ENCODE measurements at places on chromosomes 5 and 9. TPM values are rescaled to one million over a fixed set of nuclear protein-coding genes. Genes with fewer than 3 reads are reported as not detected.

The IL3 gene
- total RNA-seq = not detected

DNA sequence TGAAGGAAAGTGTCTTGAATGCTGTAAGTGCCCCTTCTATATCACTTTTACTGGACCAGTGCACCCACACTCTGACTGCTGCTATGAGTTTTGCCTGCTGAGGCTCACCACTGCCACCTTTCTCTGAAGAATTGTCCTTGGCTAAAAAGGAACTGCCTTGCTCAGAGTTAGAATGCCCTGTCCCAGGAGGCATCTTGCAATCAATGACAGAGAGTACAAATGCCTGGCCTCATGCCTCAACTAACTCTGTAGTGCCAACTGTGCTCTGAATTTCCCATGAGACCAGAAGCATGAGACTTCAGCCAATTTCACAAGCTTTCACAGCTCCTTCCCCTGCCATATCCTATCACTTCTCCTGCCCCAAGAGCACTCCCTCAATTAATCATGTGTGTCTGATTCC, 569.7 kb downstream of the ZNF608 start:
- no peaks in the 10 kb centered on the region for H3K27me3 ChIP-seq
- no peaks in the 10 kb centered on the region for H3K4me1 ChIP-seq
- no peak overlapping the region for H3K27ac ChIP-seq
- no peak for DNase-seq

The OR1L4 gene
- not detected for total RNA-seq

GRCh38 chr5:149283626-149284480, 12.2 kb downstream of the AFAP1L1 start:
- H3K4me3 ChIP-seq = no peak overlapping the region
- no peak overlapping the region for H3K27ac ChIP-seq
- no peak for DNase-seq
- H3K4me1 ChIP-seq = peaks cover 15% of the 10 kb centered on the region
- H3K36me3 ChIP-seq = no peaks in the 10 kb centered on the region

GRCh38 chr9:99735041-99735440, 86.6 kb upstream of the NR4A3 start:
- H3K4me3 ChIP-seq = no peak overlapping the region
- no peak for DNase-seq
- no peak overlapping the region for H3K27ac ChIP-seq
- H3K4me1 ChIP-seq = no peaks in the 10 kb centered on the region

The SMIM3 gene
- total RNA-seq = 0.97 TPM

- H3K4me1 ChIP-seq = peaks cover 3% of the 10 kb centered on the region
- H3K36me3 ChIP-seq = no peaks in the 10 kb centered on the region
- H3K27ac ChIP-seq = no peak overlapping the region
- H3K27me3 ChIP-seq = no peaks in the 10 kb centered on the region
Observed at GRCh38 chr5:106380736-106381135, 1290.0 kb downstream of the EFNA5 start.

DNA sequence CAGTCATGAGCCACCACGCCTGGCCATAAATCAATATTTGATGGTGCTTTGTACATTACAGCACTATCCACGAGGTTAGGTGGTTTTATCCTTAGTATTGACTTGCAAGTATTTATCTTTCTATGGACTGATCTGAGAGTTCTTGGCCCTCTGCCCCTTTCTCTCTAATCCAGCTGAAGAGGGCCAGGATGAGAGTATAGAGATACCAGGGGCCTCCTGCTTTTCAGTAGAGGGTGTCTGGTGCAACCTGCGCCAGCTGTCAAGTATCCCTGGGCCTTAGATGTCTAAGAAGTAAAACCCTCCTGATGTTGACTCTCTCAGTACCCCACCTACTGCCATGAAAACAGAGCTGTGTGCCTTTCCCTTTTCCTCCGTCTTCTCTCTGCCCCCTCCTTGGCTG, 153.4 kb downstream of the SLIT3 start:
- H3K27ac ChIP-seq = no peak overlapping the region
- H3K27me3 ChIP-seq = no peaks in the 10 kb centered on the region
- H3K4me1 ChIP-seq = no peaks in the 10 kb centered on the region
- DNase-seq = no peak
- no peaks in the 10 kb centered on the region for H3K36me3 ChIP-seq

The GGTA1 gene
- total RNA-seq = not detected

GRCh38 chr9:124293718-124294506, 36.2 kb downstream of the NEK6 start:
- H3K4me1 ChIP-seq = peaks cover 58% of the 10 kb centered on the region
- DNase-seq = no peak
- peaks cover 4% of the 10 kb centered on the region for H3K36me3 ChIP-seq
- no peaks in the 10 kb centered on the region for H3K27me3 ChIP-seq
- H3K27ac ChIP-seq = peak overlapping the region; percentile 60

The MCIDAS gene
- total RNA-seq = not detected

GRCh38 chr5:160452795-160453194, 31.1 kb downstream of the PTTG1 start:
- no peak for DNase-seq
- H3K27ac ChIP-seq = no peak overlapping the region
- H3K4me3 ChIP-seq = no peak overlapping the region
- no peaks in the 10 kb centered on the region for H3K36me3 ChIP-seq
- H3K27me3 ChIP-seq = no peaks in the 10 kb centered on the region

GRCh38 chr5:139392324-139392677, 2.6 kb upstream of the MZB1 start:
- peaks cover 7% of the 10 kb centered on the region for H3K27me3 ChIP-seq
- no peak overlapping the region for H3K4me3 ChIP-seq

The KIAA0825 gene
- total RNA-seq = 1.3 TPM

The RMI1 gene
- total RNA-seq = 11.4 TPM

GRCh38 chr5:33939556-33940262, 3.5 kb downstream of the RXFP3 start:
- no peak overlapping the region for H3K4me3 ChIP-seq
- DNase-seq = no peak
- H3K27me3 ChIP-seq = peaks cover 42% of the 10 kb centered on the region
- peaks cover 5% of the 10 kb centered on the region for H3K4me1 ChIP-seq

- peaks cover 5% of the 10 kb centered on the region for H3K4me1 ChIP-seq
- H3K4me3 ChIP-seq = no peak overlapping the region
Observed at GRCh38 chr9:128392302-128393144, 21.3 kb downstream of the URM1 start.

The ZNF454 gene
- 0.55 TPM for total RNA-seq

DNA sequence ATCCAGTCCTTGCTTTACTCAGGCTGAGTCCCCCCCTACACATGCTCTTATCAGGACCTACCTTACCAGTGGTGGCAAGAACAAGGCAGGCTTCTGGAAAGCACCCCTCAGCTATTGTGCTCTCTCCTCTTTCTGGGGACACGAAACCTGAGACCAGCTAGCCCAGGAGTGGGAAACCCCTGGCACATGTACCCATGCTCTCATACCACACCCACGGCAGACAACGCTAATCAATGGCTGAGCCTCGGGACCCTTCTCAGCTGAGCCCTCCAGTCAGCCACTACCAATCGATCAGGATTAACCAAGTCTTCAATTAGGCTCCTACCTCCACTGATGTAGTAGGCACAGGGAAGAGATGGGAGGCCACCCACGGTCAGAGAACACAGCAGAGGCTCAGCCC, 65.1 kb downstream of the VAV2 start:
- no peak overlapping the region for H3K4me3 ChIP-seq
- H3K27ac ChIP-seq = no peak overlapping the region
- no peaks in the 10 kb centered on the region for H3K27me3 ChIP-seq
- H3K4me1 ChIP-seq = peaks cover 7% of the 10 kb centered on the region

The ALDH1A1 gene
- total RNA-seq = 287 TPM

The ST6GALNAC6 gene
- 43.0 TPM for total RNA-seq

GRCh38 chr9:97382099-97382718, 29.7 kb upstream of the TDRD7 start:
- H3K4me3 ChIP-seq = no peak overlapping the region
- H3K27ac ChIP-seq = no peak overlapping the region
- H3K27me3 ChIP-seq = no peaks in the 10 kb centered on the region
- DNase-seq = no peak
- no peaks in the 10 kb centered on the region for H3K36me3 ChIP-seq

GRCh38 chr5:102561894-102562760, 63.3 kb upstream of the SLCO6A1 start:
- no peak for DNase-seq
- no peaks in the 10 kb centered on the region for H3K4me1 ChIP-seq
- H3K27me3 ChIP-seq = peaks cover 1% of the 10 kb centered on the region

The ABO gene
- total RNA-seq = not detected

The CDH12 gene
- not detected for total RNA-seq

GRCh38 chr5:78490709-78491485, 130.5 kb downstream of the SCAMP1 start:
- H3K36me3 ChIP-seq = peaks cover 11% of the 10 kb centered on the region
- H3K4me3 ChIP-seq = no peak overlapping the region
- H3K4me1 ChIP-seq = peaks cover 5% of the 10 kb centered on the region
- DNase-seq = peak; percentile 49
- no peak overlapping the region for H3K27ac ChIP-seq
- H3K27me3 ChIP-seq = no peaks in the 10 kb centered on the region

DNA sequence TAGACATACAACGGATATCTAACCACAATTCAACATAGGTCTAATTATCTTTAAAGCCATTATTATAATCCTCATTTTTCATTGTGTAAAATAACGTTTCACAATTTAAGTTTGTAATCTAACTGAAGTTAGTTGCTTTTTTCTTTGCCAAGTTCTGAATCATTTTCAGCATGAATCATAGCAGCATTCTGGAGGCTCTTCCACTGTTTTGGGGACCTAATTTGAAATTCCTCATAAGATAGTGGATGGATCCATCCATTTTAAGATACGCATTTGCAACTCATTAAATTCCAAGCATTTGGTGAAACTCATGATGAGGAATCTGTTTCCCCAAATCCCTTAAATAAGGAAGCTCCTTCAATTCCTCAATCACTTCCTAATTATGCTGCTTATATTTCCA, 447.1 kb upstream of the CDH10 start:
- H3K36me3 ChIP-seq = no peaks in the 10 kb centered on the region
- DNase-seq = no peak
- H3K4me1 ChIP-seq = no peaks in the 10 kb centered on the region
- H3K27me3 ChIP-seq = no peaks in the 10 kb centered on the region
- no peak overlapping the region for H3K4me3 ChIP-seq

DNA sequence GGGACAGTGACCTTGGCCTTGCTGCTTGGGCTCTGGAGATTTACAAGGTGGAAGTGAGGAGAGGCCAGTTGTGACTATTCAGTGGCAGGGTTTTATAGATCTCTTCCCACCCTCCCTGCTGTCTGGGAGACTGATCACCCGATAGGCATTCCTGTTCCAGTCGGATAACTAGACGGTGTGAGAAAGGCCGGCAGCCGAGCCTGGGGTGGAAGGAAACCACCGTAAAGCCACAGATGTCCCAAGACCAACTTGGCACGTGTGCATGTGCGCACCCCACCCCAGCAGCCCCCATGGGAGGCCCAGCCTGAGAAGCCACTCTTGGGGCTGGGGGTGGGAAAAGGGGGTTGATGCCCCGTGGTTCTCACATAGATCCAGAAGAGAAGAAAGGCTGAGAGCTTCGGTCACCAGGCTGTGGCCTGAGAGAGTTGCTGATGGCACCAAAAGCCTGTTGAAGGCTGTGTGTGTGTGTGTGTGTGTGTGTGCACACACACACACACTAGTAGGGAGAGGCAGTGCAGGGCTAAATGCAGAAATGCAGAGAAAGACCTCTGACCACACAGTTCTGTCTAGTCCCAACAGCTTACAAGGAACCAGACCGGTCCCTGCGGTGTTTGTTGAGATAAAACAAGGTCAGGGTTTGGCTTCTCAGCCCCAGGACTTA, 225.8 kb downstream of the FANCC start:
- H3K4me3 ChIP-seq = no peak overlapping the region
- H3K36me3 ChIP-seq = peaks cover 2% of the 10 kb centered on the region
- no peaks in the 10 kb centered on the region for H3K27me3 ChIP-seq
- H3K27ac ChIP-seq = no peak overlapping the region
- no peak for DNase-seq
- peaks cover 6% of the 10 kb centered on the region for H3K4me1 ChIP-seq

The DNAH5 gene
- total RNA-seq = 1.7 TPM

The SLC28A3 gene
- total RNA-seq = not detected

The IRGM gene
- not detected for total RNA-seq

GRCh38 chr9:134066913-134067851, 644 bp downstream of the BRD3 start:
- H3K4me3 ChIP-seq = peak overlapping the region; percentile 73
- H3K27ac ChIP-seq = peak overlapping the region; percentile 55
- H3K36me3 ChIP-seq = no peaks in the 10 kb centered on the region
- peaks cover 14% of the 10 kb centered on the region for H3K27me3 ChIP-seq
- peaks cover 12% of the 10 kb centered on the region for H3K4me1 ChIP-seq

GRCh38 chr9:117887941-117888340, 183.7 kb downstream of the TLR4 start:
- no peaks in the 10 kb centered on the region for H3K4me1 ChIP-seq
- no peaks in the 10 kb centered on the region for H3K36me3 ChIP-seq
- no peak overlapping the region for H3K27ac ChIP-seq
- H3K4me3 ChIP-seq = no peak overlapping the region

The FOXD4L6 gene
- not detected for total RNA-seq

DNA sequence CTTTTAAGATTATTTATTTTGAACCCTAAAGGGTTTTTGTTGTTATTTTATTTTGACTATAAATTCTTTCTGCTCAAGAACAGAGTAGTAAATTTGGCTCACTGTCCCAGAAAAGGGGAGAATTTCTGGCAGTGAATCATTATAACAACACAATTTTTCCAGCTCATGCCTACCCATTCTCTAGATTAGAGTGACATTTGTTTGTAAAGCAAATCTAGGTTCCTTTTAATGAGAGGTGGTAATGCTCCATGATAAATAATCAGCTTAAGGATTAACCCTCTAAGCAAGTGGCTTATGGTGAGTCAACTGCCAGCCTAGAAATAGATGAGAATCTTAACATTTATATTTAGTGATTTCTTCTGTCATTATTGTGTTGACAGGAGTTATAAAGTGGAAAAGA, 409.2 kb downstream of the NFIB start:
- no peaks in the 10 kb centered on the region for H3K36me3 ChIP-seq
- H3K4me3 ChIP-seq = no peak overlapping the region
- H3K27me3 ChIP-seq = no peaks in the 10 kb centered on the region
- no peak overlapping the region for H3K27ac ChIP-seq
- peak; percentile 44 for DNase-seq
- peaks cover 6% of the 10 kb centered on the region for H3K4me1 ChIP-seq

GRCh38 chr5:43121913-43122484, 1.3 kb downstream of the ZNF131 start:
- DNase-seq = peak; percentile 53
- peak overlapping the region; percentile 81 for H3K27ac ChIP-seq
- H3K4me1 ChIP-seq = peaks cover 17% of the 10 kb centered on the region
- H3K36me3 ChIP-seq = peaks cover 16% of the 10 kb centered on the region
- H3K27me3 ChIP-seq = no peaks in the 10 kb centered on the region
- peak overlapping the region; percentile 79 for H3K4me3 ChIP-seq

The UBTD2 gene
- total RNA-seq = 22.6 TPM

The RANBP3L gene
- total RNA-seq = not detected

The FBXL7 gene
- total RNA-seq = 32.2 TPM

The LRRC19 gene
- total RNA-seq = not detected

The TEX48 gene
- total RNA-seq = not detected

The BTNL3 gene
- total RNA-seq = not detected

DNA sequence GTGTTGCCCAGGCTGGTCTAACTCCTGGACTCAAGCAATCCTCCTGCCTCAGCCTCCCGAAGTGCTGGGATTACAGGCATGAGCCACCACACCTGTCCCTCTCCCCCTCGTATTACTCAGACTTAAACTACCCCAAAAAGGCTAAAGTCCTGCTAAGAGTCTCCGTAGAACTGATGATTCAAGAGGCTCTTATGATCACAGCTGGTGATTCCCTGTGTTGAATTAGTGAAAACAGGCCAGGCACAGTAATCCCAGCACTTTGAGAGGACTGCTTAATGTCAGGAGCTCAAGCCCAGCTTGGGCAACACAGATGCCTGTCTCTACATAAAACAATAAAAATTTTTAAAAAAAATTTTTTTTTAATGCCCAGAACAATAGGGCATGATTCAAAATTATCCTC, 9.2 kb downstream of the CDC26 start:
- H3K36me3 ChIP-seq = peaks cover 11% of the 10 kb centered on the region
- no peak overlapping the region for H3K4me3 ChIP-seq
- DNase-seq = no peak
- no peaks in the 10 kb centered on the region for H3K27me3 ChIP-seq

Measured in endothelial cell of umbilical vein (primary cell).